ENCODE measurements at places on chromosomes 13 and 19.
A peak's percentile ranks its signal among the peaks of the same experiment; 100 is the strongest.

GRCh38 chr13:41700790-41701310 lies 243.5 kb downstream of the RGCC start:
- no peak overlapping the region for H3K4me3 ChIP-seq
- no peak for DNase-seq
- H3K27me3 ChIP-seq, result no peaks in the 10 kb centered on the region
- H3K4me1 ChIP-seq, result peaks cover 34% of the 10 kb centered on the region
- no peak overlapping the region for H3K27ac ChIP-seq

- DNase-seq, result no peak
- no peaks in the 10 kb centered on the region for H3K27me3 ChIP-seq
- H3K27ac ChIP-seq, result no peak overlapping the region
- H3K4me1 ChIP-seq, result no peaks in the 10 kb centered on the region
- no peak overlapping the region for H3K4me3 ChIP-seq
These were observed 132.6 kb downstream of the OLFM4 start for GRCh38 chr13:53161251-53161650.

GRCh38 chr19:18271433-18271841 lies 2.8 kb downstream of the IQCN start:
- H3K27me3 ChIP-seq, result no peaks in the 10 kb centered on the region
- peaks cover 36% of the 10 kb centered on the region for H3K4me1 ChIP-seq
- no peak for DNase-seq
- H3K4me3 ChIP-seq, result no peak overlapping the region
- H3K36me3 ChIP-seq, result peaks cover 11% of the 10 kb centered on the region
- peak overlapping the region; percentile 5 for H3K27ac ChIP-seq

DNA sequence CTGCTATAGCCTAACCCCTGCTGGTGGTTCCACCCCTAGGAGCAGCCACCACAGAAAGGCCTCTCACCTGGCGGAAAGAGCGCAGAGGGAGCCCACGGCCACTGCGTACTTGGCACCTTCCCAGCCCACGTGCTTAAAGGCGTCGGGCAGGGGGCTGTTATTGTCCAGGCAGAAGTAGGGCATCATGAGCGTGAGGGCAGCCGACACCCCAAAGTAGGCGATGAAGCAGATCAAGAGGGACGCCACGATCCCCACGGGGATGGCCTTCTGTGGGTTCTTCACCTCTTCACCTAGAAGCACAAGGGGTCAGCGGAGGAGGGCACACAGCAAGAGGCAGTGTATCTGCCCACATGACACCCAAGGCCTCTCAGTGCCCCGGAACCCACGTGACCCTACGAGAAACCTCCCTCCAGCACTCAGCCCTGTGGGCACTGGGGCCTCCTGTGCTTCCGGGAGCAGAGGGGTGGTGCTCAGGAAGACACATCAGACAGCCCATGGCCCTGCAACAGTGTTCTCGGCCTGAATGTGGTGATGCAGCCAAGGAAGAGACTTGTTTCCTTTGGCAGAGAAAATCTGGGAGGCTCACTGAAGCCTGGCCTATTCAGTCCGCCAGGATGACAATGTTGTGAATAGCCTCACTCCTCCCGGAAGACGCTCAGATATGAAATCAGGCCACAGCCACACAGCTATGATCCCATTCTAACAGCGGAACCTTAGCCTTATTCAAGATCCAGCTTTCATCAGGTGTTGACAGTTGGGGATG lies 72.1 kb downstream of the SLC7A1 start:
- no peak overlapping the region for H3K4me3 ChIP-seq
- peaks cover 1% of the 10 kb centered on the region for H3K36me3 ChIP-seq
- no peak for DNase-seq
- peak overlapping the region; percentile 66 for H3K27ac ChIP-seq

- DNase-seq, result no peak
- no peaks in the 10 kb centered on the region for H3K36me3 ChIP-seq
- no peak overlapping the region for H3K27ac ChIP-seq
- H3K27me3 ChIP-seq, result no peaks in the 10 kb centered on the region
- no peaks in the 10 kb centered on the region for H3K4me1 ChIP-seq
These were observed 86.1 kb downstream of the EDNRB start for GRCh38 chr13:77832339-77833100.

DNA sequence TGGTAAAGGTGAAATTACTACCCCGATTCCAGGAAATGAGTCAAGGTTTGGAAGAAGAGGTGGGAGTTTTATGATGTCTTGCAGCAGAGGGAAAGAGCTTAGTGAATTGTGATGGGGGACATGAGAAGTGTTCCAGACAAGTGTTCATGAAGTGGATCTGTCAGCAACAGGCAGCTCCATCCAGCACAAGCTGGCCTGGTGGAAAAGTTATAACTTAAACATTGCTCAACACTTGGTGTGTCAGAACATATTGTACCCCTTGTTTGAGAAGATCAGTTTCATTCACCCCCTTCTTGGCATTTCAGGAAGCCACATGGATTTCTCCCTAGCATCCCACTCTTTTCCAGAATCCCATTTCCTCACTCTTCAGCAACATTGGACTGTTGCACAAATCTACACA lies 222.0 kb downstream of the B3GLCT start:
- no peaks in the 10 kb centered on the region for H3K36me3 ChIP-seq
- H3K4me3 ChIP-seq, result no peak overlapping the region
- H3K27ac ChIP-seq, result no peak overlapping the region
- DNase-seq, result no peak
- no peaks in the 10 kb centered on the region for H3K4me1 ChIP-seq
- H3K27me3 ChIP-seq, result no peaks in the 10 kb centered on the region

DNA sequence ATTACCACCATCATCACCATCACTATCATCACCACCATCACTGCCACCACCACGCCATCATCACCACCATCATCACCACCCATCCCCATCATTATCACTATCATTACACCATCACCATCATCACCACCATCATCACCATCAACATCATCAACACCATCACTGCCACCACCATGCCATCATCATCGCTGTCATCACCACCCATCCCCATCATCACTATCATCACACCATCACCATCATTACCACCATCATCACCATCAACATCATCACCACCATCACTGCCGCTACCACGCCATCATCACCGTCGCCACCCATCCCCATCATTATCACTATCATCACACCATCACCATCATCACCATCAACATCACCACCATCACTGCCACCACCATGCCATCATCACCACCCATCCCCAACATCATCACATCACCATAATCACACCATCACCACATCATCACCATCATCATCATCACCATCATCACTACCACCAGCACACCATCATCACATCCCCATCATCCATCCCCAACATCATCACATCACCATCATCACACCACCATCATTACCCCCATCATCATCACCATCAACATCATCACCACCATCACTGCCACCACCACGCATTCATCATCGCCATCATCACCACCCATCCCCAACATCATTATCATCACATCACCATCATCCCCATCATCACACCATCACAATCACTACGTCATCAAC lies 61.7 kb downstream of the TUBGCP3 start:
- no peaks in the 10 kb centered on the region for H3K27me3 ChIP-seq
- no peak overlapping the region for H3K27ac ChIP-seq
- H3K4me1 ChIP-seq, result no peaks in the 10 kb centered on the region
- no peaks in the 10 kb centered on the region for H3K36me3 ChIP-seq
- H3K4me3 ChIP-seq, result no peak overlapping the region
- no peak for DNase-seq

GRCh38 chr13:24192811-24193162 lies 32.3 kb downstream of the SPATA13 start:
- H3K36me3 ChIP-seq, result no peaks in the 10 kb centered on the region
- no peaks in the 10 kb centered on the region for H3K4me1 ChIP-seq
- no peak overlapping the region for H3K27ac ChIP-seq

GRCh38 chr19:11769995-11770394 lies 3.2 kb downstream of the ZNF441 start:
- H3K36me3 ChIP-seq, result no peaks in the 10 kb centered on the region
- H3K4me3 ChIP-seq, result no peak overlapping the region
- no peaks in the 10 kb centered on the region for H3K27me3 ChIP-seq
- peaks cover 16% of the 10 kb centered on the region for H3K4me1 ChIP-seq
- DNase-seq, result no peak

- no peak for DNase-seq
- no peaks in the 10 kb centered on the region for H3K27me3 ChIP-seq
- H3K4me1 ChIP-seq, result no peaks in the 10 kb centered on the region
- no peaks in the 10 kb centered on the region for H3K36me3 ChIP-seq
These were observed 806.1 kb upstream of the ARGLU1 start for GRCh38 chr13:107374038-107374437.

- H3K4me3 ChIP-seq, result no peak overlapping the region
- no peak for DNase-seq
- H3K27me3 ChIP-seq, result no peaks in the 10 kb centered on the region
These were observed 21.1 kb downstream of the KBTBD6 start for GRCh38 chr13:41111454-41111853.

Data from sigmoid colon (tissue), 7 donors.